GM04503 (cell line): ENCODE measurements at places on chromosomes 4 and X.

- no peak for DNase-seq
Measured at GRCh38 chr4:16909281-16909680, 10.8 kb upstream of the LDB2 start.

DNA sequence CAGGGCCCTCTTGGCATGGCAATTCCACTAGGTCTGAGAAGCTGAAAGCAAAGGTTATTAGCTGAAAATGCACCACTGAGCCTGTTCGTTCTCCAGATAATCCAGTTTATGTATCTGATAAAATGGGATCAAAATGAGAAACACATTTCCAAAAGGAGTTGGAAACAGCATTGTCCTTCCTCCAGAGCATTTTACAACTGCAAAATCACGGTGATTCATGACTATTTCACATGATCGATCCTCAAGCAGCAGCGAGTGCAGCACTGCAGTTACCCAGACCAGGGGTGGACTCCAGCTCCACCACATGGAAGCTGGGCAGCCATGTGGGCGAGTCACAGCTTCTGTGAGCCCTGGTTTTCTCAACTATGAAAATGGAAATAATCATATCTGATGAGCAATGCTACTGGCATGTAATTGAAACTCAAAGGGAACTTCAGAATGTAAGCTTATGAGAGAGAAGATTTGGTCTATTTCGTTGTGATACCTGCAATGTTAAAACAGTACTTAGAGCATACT lies 78.7 kb upstream of the MSX1 start:
- DNase-seq: no peak

DNA sequence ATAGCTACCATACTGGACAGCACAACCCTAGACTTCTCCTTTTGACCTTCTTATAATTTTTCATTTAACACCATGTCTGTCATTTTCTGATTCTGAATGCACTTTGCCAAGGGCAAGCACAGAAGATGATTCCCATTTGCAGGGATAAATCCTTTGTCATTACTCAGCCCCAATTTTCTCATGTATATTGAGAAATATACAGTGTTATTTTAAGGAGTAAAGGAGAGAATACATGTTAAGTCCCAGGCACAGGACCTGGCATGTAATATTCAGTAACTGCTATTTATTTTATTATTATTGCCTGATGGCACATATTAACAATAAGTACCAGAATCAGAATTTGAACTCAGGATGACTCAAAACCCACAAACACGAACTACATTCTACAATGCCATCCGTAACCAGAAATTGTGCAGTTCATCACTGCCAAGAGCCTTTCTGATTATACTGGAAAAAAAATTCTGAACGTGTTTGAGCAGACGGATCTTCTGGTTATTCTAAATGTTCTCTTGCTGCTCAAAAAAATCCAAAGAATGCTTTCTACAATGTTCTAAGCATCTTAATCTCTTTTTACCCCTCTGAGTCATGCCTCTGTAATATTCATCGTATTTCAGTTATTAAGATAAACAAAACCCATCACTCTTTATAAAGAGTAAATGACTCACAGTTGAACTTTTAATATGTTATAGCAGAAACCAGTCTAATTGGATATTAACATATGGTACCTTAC lies 170.0 kb downstream of the MID1 start:
- peak; percentile 69 for DNase-seq

DNA sequence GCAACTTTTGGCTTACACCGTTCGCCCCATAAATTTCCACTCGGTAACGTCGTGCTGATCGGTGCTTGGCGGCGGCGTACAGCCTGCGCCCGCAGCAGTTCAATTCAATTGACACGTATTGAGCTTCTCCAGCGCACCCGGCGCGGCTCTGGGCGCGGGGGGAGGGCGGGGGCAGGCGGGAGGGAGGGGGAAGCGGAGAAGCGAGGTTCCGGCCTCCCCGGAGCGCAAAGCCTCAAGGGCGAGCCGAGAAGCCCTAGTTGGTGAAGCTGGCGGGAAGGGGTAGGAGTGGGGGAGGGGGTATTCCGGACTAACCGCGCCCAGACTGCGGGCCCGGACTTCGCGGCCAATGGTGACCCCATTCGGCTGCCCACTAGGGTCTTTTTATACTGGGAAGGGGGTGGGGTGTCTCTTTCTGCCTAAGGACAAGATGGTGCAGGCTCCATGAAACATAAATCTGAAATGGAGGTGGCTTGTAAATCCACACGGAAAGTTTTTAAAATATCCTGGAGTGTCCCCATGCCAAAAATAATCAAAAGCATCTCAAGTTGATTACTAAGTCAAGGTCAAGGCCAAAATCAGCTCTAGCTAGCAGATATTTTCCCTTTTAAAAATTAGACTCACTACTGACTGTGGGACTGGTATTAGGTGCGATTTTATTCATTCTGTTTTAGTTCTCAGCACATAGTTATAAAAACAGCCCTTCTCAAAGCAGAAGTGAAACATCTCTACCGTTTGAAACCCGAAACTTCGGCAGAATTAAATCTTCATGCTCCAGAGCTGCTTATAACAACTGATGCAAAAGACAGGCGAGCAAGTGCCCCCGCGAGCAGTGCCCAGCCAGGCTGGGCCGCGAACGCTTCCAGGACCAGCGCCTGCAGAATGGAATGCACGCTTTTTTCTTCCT lies 1.5 kb upstream of the BCOR start:
- no peak for DNase-seq

GRCh38 chrX:567891-568290 lies 62.7 kb upstream of the SHOX start:
- no peak for DNase-seq
